ENCODE measurements at places on chromosomes 2 and 18. TPM values are rescaled to one million over a fixed set of nuclear protein-coding genes. Genes with fewer than 3 reads are reported as not detected.

PSMA8 gene
- not detected for total RNA-seq

SP140 gene
- total RNA-seq = 0.63 TPM

CTDSP1 gene
- total RNA-seq = 164 TPM

DNA sequence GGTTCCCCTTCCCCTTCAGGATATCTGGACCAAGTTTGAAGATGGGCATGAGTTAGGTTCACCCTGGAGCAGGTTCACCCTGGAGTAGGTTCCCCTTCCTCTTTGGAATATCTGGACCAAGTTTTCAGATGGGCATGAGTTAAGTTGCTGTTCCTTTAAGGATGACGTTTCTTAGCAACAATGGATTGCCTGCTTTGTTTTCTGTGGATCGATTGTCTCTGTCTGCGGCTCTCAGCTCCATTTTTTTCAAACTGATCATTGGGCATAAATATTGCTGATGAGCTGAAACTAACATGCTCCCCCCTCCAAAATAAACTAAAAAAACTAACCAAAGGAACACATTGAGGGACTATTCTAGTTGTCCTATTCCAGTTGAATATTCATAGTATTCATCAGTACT is 149.5 kb downstream of the SPP2 start:
- H3K4me1 ChIP-seq = no peaks in the 10 kb centered on the region
- no peak for DNase-seq
- H3K4me3 ChIP-seq = no peak overlapping the region

GRCh38 chr2:202079310-202079709 is 6.3 kb downstream of the KIAA2012 start:
- H3K36me3 ChIP-seq = no peaks in the 10 kb centered on the region
- H3K27me3 ChIP-seq = no peaks in the 10 kb centered on the region
- no peak overlapping the region for H3K27ac ChIP-seq
- no peak for DNase-seq
- H3K4me1 ChIP-seq = peaks cover 3% of the 10 kb centered on the region

DNA sequence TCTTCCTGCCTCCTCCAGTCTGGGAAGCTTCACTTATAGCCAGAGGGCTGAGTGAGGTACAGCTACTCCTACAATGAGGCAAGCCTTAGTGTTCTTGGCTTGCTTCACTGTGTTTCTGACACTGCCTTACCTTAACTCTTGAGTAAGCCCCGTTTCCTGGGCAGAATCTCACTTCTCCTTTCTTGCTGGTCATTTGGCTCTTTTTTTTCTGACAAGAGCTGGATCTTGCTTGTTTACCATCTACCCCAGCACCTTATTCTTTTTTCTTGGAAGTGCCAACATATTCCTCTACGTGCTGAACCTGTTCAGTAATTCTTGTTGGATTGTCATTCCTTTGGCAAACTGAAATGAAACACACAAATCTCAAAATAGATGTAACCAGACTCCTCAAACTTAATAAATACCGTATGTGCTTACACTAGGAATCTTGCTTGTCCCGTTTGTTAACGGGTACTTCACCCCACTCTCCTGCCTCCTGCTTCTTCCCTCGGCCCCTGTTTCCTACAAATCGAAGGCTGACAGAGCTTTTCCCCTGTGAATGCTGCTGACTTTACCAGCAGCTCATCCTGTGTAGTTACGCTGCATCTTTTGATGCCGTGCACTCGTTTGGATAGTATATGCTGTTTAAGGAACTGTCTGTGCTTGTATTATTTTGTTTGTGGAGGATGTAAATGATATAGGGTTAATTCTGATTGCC is 132.2 kb downstream of the FMNL2 start:
- H3K27me3 ChIP-seq = no peaks in the 10 kb centered on the region
- no peak overlapping the region for H3K4me3 ChIP-seq
- H3K27ac ChIP-seq = peak overlapping the region; percentile 91
- peaks cover 86% of the 10 kb centered on the region for H3K4me1 ChIP-seq
- DNase-seq = no peak

GRCh38 chr2:148021886-148022285 is 995 bp downstream of the MBD5 start:
- H3K27me3 ChIP-seq = no peaks in the 10 kb centered on the region
- DNase-seq = no peak
- no peaks in the 10 kb centered on the region for H3K36me3 ChIP-seq
- H3K27ac ChIP-seq = peak overlapping the region; percentile 99
- H3K4me1 ChIP-seq = peaks cover 29% of the 10 kb centered on the region

DNA sequence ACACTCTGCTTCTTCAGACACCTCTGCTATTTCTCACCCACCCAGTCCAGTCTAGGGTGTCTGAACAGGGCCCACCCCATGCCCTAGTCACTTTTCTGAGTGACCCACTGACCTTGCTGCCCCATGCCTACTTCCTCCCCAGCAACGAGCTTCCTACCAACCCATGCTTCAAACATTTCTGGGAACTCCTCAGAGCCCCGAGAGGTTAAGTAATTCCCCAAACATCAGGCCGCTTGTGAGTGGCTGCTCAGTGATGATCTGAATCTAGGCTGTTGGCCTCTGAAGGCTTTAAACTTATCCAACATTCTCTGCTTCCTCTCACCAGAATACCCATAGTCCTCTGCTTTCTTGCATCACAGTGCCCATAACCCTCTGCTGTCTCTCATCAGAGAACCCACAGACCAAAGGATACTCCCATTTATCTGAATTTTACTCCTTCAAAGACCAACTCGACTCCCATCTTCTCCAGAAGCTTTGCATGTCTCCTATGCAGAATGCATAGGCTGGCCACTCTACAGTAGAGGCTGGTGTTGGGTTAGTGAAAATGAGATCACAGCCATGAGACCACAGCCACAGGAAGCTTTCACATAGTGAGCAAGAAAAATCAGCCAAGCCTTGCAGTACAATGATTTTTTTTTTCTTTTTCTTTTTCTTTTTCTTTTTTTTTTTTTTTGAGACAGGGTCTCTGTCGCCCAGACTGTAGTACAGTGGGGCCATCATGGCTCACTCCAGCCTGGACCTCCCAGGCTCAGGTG is 309.5 kb upstream of the LYPD1 start:
- no peak overlapping the region for H3K27ac ChIP-seq
- no peaks in the 10 kb centered on the region for H3K27me3 ChIP-seq
- no peaks in the 10 kb centered on the region for H3K4me1 ChIP-seq
- H3K4me3 ChIP-seq = no peak overlapping the region
- H3K36me3 ChIP-seq = no peaks in the 10 kb centered on the region

- no peaks in the 10 kb centered on the region for H3K4me1 ChIP-seq
- H3K27ac ChIP-seq = no peak overlapping the region
- no peaks in the 10 kb centered on the region for H3K36me3 ChIP-seq
- DNase-seq = no peak
Measured at GRCh38 chr2:225771701-225772100, 372.2 kb downstream of the NYAP2 start.

DNA sequence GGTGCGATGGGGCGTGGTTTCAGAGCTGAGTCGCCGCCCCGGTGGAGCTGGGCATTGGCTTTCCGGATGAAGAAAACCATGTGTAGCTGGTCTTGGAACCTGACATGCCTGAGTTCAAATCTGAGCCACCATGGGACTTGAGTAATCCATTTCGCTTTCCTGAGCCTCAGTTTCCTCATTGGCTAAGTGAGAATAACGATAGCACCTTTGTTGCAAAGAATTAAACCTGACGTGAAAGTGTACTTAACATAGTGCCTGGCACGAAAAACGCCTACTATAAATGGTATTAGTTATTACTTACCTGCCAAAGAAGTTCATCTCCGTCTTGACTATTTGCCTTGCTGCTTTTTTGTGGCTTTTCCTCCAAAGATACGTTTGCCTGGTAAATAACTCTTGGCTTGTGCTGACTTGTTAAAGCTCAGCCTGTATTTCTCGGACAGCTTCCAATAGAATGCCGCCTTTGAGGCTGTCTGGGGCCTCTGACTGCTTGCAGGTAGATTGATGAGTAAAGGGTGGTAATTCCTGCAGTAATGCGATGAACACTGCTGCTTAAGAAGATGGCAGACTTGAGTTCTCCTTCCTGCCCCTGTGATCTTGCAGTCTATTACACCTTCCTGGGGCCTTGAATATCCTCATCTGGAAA is 1.3 kb downstream of the CDCA7 start:
- no peaks in the 10 kb centered on the region for H3K4me1 ChIP-seq
- H3K27ac ChIP-seq = no peak overlapping the region
- H3K27me3 ChIP-seq = no peaks in the 10 kb centered on the region
- DNase-seq = no peak
- no peak overlapping the region for H3K4me3 ChIP-seq
- no peaks in the 10 kb centered on the region for H3K36me3 ChIP-seq

Data from tibial nerve (tissue), 4 donors.